ENCODE measurements at places on chromosomes 1 and 21.

DNA sequence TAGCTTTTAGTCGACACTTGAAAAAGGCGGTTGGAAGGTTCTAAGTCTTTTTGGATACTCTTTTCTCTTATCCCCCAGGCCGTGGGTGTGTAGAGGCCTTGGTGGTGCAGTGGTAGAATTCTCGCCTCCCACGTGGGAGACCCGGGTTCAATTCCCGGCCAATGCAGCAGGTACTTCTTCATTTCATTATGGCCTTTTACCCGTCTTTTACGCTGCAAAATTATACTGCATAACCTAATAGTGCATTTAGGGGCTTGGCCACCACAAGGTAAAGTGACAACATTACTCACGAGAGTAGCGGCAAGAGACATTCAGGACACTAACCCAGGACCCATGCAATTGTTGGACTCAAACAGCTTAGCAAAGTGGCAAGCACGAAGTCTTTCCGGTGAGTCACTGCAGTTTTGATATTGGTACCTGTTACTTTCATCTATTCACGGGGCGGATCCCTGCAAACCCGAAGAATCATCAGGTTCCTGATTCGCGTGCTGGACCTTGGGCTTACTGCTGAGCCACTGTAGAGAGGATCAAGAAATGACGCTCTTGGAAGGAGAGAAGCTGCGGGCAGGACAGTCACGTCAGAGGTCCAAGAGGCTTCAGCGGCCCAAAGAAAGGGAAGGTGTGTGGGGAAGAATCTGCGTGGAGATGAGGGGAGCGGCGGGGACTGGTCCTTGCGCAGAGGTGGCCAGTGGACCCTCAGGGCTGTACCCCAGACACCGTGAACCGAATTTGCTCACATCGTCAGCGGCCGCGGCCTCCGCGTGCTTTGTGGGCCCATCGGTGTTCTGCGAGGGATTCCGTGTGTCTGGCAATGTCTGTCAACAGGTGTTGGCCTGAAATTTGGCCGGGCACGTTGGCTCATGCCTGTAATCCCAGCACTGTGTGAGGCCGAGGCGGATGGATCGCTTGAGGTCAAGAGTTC is 12.9 kb upstream of the RNU1-4 start:
- DNase-seq = no peak

DNA sequence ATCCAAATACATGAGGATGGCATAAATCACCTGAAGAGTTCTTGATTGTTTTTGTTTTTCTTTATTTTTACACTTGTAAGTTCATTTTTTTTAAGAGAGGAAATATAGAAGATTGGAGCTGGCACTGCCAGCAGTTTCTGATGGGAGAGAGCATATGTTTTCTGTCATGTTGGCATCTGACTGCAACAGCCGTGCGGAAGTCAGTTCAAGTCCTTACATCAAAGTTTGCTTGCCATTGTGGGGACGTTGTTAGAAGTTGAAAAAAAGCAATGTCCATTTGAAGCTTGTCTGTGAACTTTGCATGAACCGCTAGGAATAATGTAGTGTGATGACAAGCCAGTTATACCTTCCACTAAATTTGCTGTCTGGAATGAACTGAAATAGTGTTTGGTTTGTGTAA is 126.5 kb upstream of the USH2A start:
- no peak for DNase-seq

GRCh38 chr1:198291036-198291435 is 134.2 kb downstream of the NEK7 start:
- no peak for DNase-seq

DNA sequence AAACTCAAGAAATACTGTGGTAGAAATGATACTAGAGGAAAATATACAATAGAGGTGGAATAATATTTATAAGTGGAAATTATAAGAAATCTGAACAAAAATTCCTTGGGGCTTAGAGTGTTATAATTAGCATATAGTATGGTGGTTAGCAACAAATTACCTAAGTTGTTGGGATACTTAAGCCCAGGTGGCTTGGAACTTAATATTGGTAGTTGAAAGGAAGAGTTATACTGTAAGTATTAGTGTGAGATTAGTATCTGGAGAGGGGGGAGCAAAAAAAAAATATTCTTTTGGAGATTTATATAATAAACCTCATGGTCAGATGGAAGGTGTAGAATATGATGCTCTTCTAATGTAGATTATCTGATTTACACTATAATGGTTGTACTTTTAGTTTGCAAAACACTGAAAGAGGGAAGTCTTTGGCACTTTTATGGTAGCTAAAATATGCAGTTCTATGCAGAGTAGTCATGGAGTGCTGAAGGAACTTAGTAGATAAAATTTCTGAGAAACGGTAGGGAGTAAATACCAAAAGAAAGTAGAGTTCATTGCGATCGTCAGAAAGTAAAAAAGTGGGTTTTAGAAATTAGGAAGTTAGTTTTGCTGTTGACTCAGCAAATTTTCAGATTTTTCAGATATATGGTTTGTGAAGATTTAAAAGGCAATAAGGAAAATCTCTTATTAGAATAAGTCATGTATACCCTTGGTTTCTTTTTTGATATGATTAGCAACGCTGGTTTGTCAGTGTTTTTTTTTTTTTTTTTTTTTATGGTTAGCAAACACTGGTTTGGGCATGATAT is 45.7 kb downstream of the MTF2 start:
- no peak for DNase-seq

GRCh38 chr1:61224609-61225008 is 142.2 kb downstream of the NFIA start:
- no peak for DNase-seq

DNA sequence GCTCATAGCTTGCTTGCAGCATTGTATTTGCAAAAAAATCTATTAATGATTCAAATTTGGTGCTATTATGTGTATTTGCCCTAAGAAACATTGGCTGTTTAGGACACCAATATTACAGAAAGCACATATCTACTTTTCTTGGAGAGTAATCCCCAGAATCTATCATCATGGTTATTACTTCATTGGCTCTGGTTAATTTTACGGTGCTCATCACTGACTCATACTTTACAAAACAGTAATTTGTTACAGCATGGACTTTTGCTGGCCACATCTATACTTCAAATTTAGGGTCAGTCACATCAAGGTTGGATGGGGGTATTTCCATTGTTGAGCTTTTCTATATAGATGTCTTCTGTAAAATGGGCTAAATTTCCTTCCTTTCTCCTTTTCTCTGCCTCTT is 45.7 kb downstream of the SH3GLB1 start:
- no peak for DNase-seq

DNA sequence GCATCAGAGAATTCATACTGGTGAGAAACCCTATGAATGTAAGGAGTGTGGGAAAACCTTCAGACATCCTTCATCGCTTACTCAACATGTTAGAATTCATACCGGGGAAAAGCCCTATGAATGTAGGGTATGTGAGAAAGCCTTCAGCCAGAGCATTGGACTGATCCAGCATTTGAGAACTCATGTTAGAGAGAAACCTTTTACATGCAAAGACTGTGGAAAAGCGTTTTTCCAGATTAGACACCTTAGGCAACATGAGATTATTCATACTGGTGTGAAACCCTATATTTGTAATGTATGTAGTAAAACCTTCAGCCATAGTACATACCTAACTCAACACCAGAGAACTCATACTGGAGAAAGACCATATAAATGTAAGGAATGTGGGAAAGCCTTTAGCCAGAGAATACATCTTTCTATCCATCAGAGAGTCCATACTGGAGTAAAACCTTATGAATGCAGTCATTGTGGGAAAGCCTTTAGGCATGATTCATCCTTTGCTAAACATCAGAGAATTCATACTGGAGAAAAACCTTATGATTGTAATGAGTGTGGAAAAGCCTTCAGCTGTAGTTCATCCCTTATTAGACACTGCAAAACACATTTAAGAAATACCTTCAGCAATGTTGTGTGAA is 12.8 kb downstream of the ZFP69B start:
- DNase-seq = no peak

DNA sequence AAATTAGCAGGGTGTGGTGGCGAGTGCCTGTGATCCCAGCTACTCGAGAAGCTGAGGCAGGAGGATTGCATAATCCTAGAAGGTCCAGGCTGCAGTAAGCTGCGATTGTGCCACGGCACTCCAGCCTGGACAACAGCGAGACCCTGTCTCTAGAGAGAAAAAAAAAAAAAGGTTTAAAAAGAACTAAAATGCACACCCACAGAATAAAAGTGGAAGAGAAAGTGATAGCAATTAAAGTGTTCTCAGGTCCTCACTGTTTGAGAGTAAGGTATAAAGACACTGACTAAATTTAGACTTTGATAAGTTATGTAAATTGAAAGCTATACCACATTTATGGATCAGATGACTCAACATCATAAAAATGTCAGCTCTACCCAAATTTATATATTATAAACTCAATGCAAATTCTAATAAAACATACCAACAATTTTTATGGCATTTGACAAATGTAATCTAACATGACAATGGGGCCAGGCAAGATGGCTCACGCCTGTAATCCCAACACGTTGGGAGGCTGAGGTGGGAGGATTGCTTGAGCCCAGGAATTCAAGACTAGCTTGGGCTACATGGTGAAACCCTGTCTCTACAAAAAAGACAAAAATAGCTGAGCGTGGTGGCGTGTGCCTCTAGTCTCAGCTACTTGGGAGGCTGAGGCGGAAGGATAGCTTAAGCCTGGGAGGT is 11.8 kb downstream of the ZBTB17 start:
- no peak for DNase-seq

- DNase-seq = no peak
Observed at GRCh38 chr1:30294508-30294907, 428.9 kb downstream of the MATN1 start.

DNA sequence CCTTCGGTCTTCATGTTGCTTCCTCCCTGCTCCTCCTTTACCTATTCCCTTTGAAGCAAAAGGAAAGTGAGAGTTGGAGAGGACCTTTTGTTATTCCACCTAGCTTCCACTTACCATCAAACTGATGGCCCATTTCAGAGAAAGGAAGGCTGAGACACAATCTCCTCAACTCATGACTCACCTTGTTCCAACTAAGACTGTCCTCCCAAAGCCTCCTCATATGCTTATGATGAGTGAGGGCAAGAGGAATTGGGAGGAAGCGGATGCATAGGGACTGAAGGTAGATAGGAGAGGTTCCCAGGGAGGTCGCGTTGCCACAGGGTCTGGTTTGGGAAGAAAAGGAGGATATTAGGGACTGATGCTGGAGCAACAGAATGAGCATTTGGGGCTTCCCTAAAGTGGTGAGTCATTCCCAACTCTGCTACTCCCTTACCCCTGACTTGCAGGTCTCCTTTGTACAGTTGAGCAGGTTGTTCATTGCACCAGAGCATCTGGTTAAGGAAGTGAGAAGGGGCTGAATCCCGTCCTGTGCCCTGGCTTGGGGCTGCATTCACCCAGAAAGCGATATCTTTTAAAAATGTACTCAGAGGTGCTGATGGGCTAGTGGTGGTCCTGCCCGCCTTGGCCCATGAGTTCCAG is 35.0 kb downstream of the LGR6 start:
- no peak for DNase-seq

- DNase-seq = no peak
Observed at GRCh38 chr1:204079608-204079999, 6.7 kb downstream of the SOX13 start.

- DNase-seq = no peak
Observed at GRCh38 chr1:67780637-67781036, 52.6 kb downstream of the GNG12 start.

DNA sequence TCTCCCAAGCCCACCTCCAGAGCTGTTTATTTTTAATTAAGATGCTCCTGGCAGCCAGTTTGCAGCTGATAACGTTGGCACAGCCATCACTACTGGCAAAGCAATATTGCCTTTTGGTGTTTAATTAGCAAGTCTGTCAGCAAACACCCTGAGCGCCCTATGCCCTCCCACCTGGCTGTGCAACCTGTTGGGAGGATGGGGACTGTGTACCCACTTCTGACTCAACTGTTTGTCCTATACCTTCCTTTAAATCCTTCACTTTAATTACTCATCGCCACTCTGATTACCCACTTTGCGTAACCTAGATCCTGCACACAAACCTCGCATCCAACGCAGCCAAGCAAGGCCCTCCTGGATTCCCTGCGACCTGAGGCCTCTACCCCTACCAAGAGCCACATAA is 67.1 kb downstream of the BCAR3 start:
- DNase-seq = no peak

GRCh38 chr1:155934936-155935590 is 850 bp upstream of the KHDC4 start:
- DNase-seq = no peak

GRCh38 chr1:206041640-206042039 is 11.3 kb upstream of the RHEX start:
- DNase-seq = no peak

DNA sequence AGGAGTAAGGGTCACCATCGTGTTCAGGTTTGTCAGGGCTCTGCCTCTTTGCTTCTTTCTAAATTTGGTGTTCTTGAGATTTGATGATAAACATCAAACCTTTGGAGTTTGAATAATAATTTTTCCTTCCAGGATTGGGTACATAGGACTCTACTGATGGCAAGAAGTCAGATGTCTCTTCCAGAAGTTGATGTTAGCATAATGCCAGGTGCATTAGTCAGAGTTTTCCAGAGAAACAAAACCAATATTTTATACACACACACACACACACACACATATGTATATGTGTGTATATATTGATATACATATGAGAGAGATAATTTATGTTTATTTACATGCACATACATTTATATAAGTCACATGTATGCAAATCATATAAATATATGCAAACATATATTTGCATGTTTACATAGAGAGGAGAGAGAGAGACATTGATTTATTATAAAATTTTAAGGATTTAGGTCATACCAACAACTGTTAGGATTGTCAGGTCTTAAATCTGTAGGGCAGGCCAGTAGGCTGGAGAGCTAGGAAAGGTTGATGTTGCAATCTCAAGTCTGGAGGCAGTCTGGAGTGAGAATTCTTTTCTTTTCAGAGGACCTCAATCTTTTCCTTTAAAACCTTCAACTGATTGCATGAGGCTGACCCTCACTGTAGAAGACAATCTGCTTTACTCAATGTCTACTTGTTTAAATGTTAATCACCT is 199.2 kb downstream of the HLX start:
- DNase-seq = no peak

DNA sequence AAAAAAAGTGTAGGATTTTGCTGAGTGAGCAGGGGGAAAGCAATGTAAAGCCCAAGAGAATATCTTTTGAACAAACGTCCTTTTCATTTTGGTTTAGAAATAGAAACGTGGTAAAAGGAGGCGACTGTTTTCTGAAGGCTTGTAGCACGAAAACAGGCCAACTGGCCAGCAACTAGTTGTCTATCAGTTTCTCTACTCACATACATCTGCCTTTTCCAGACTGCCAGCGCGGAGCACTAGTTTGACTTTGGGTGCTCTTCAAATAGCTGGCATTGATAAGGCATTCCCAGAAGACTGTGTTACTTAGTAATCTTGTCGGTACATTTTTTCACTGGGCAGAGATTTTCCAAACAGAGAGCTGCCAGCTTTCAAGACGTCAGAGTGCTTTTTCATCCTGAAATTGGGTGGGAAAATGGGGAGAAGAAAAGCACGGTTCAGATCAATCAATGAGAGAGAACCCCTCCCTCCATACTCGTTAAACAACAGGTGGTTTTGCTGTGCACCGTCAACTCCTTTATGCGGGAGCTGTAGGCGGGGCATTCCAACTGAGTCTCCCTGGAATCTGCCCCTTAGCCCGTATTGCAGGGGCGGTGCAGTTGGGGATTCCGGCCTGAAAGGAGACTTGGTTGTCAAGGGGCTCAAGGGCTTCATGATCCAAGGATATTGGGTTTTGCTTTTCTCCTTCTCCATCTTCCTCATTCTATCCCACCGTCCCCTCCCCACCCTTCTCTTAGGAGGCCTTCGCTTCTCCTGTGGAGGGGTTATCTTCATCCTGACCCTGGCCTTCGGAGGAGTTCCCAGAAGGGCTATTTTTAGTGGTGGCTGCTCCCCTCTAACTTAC is 884 bp upstream of the LRRC8C start:
- DNase-seq = no peak

Data from effector memory CD4-positive, alpha-beta T cell (primary cell).